Foreskin fibroblast (primary cell): ENCODE measurements at places on chromosomes 6 and 20.

GRCh38 chr6:158502263-158502950 lies 57.5 kb upstream of the TMEM181 start:
- no peak for DNase-seq

DNA sequence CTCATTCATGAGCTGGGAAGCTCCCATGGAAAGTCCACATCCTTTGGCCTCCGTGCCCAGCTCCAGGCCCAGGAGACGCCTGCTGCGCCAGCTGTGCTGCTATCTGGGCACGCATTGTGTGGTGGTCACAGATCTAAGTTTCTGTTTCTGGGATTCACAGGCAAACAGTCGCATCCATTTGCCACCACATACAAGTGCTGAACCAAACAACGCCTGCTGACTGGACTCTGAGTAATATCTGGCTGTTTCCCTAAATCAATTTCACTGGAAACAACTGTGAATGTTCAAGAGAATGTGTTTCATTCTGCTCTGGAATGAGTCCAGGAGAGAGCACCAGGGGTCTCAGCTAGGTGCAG lies 45.5 kb downstream of the IRF4 start:
- peak; percentile 25 for DNase-seq

- DNase-seq: peak; percentile 70
Measured at GRCh38 chr6:7646394-7646793, 56.4 kb downstream of the SNRNP48 start.

DNA sequence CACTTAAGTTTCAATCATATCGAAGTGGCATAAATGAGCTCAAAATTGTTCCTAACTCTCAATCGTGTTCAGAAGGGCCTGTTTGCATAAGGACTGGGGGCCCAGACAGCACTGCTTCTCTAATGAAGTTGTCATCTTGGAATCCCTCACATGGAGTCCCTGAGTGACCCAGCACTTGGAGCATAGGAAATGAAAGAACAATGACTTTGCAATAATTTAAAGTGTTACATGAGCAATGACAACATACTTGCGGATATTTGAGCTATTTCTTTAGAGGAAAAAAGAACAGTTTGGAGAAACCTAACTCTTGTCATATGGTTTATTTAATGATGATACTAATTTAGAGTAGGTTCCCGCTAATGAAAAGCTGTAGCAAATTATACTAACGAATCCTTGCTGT lies 239.9 kb downstream of the TSHZ2 start:
- no peak for DNase-seq
